Stimulated activated CD4-positive, alpha-beta T cell treated with anti-CD3 and anti-CD28 coated beads, TNF-alpha, amount 100 ng/mL, for 24 hours (primary cell): ENCODE measurements at places on chromosomes 1 and 21.

DNA sequence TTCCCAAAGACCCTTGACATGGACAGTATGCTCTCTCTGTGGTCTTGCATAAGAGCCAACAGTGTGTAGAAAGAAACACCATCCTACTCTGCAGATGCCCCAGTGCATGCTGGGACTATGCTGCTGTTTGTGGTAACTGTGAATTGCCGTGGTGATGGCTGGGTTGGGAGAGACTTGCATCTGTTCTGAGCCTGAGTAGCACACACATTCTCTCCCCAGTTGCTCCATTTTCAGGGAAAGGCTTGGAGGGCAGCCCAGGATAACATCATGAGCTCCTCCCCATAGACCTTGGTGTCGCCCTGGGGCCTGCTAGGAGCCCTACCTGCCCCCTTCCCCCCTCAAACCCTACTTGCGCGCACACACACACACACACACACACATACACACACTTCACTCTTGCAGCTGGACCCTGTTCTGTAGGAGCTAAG, 120.9 kb upstream of the IPO9 start:
- DNase-seq, result no peak

- no peak for DNase-seq
These were observed 14.6 kb upstream of the PRMT2 start for GRCh38 chr21:46620846-46621245.

GRCh38 chr1:204678721-204679475, 6.6 kb downstream of the LRRN2 start:
- no peak for DNase-seq

GRCh38 chr1:29501227-29501976, 265.1 kb downstream of the PTPRU start:
- DNase-seq, result no peak

GRCh38 chr1:89087241-89087640, 22.2 kb upstream of the GBP1 start:
- no peak for DNase-seq

- DNase-seq, result no peak
These were observed 15.9 kb downstream of the DUSP10 start for GRCh38 chr1:221725735-221726672.

DNA sequence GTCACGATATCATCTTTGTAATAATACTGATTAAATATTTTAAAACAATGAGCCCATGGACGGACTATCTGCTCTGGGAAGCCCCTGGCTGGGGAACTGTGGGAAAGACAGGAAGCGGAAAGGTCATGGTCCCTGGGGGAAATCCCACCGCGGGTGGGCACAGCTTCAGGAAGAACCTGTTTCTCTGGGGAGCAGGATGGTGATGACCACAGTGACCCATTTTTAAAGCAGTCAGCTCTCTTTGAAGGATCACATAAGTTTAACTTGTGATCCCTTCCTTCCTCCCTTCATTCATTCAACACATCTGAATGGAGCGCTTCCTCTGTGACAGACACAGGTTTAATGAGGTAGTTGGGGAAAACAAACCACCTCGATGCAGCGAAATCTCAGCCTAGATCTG, 73.0 kb downstream of the DHRS3 start:
- no peak for DNase-seq

DNA sequence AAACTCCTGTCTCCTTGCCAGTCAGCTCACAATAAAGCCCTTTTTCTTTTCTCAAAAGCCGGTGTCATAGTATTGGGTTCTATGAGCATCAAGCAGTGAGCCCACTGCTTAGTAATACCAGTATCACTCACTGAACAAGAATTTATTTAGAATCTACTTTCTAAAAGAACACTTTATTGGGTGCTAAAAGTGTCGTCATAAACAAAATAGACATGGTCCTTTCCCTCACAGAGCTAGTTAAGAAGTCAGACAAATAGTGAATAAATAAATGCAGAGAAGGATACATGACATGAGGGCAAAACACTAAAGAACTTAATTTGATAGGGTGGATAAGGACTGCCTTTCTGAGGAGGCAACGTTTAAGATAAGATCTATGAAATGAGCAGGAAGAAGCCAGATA, 32.2 kb downstream of the EVI5 start:
- no peak for DNase-seq

GRCh38 chr1:150299716-150300115, 6.1 kb downstream of the MRPS21 start:
- no peak for DNase-seq

DNA sequence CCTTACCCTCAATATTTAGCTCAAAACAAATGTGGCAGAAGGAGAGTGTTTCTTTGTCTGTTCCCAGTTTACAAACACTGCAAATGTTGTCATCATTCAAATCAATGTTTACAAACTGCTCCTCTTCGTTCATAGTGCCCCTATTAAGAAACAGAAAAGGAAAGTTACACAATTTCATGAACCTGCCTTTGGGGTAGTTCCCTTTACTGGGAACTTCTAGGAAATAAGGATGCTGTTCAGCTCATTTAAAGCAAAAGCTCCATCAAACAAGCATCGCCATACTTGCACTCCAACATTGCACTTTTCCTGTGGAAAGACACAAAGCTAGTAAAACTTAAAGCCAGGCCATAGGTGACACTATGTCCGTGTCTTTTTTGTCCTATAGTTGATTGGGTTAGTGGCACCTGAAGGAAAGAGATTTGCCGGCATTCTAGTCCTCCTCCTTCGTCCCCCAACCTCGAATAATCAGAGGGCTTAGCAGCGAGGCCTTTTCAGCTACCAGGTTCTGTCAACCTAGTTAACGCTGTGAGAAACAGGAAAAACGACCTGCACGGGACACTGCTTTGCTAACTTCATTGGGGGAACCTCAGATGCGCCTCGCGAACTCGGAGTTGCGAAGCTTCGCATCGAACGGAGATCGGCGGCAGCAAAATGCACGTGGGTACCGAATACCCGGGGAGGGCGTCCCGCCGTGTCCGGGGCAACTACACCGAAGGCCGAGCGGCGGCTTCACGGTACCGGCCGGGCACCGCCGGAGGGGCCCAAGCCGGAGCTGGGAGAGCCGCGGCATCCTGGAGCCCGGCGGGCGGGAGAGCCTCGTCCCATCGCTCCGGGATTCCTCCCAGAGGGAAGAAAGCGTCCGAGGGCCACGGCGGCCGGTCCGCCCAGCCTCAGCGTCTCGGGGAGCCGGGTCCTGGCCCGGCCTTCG, 706 bp downstream of the C21orf91 start:
- DNase-seq, result peak; percentile 13

DNA sequence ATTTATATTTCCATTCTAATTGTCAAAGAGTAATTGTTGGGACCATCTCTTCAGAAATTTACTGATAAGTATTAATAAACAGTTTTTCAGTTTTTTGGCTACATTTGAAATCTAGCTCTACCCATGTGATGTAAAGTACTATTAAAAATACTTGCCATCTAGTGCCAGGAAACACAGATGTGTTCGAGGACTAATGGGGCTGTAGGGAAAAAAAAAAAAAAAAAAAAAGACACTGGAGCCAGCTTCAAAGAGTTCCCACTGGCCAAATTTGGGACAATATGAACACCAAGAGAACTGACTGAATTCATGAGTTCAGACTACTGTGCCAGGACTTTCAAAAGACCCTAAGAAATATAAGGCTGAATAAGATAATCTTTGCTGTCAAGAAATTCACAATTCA, 65.2 kb upstream of the GFI1 start:
- no peak for DNase-seq

DNA sequence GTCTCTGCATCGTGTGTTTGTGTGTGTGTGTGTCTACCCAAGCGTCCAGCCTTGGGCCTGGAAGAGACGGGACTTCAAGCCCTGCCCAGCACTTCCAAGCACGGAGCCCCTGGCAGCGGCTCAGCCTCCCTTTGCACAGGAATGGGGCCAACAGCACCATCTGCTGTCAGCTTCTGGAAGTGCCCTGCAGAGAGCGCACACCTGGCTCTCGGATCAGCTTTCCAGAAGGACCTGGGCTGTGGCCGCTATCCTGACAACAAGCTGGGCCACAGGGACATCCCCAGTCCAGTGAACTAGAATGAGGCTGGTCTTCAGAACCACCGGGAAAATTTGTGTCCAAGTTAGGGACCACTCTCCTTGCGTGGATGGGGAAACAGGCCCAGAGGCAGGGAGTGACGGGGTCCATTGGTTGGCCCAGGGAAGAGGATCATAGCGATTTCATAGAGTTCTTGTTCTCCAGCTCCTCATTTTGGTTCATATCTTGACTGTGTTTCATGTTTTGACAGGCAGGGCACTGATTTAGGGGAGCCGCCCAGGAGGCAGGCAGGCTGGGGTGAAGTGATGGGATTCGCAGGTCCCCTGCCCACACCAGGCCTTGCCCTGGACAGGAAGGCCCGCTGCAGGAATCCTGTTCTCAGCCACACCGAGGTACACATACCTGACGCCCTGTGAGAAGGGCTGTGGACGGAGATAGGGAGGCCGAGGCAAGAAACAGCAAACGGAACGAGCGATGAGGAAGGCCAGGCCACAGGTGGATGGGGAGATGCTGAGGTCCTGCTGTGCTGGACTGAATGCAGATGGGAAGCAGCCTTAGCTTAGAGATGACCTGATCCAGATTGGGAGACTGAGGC, 38.4 kb downstream of the TAS1R2 start:
- DNase-seq, result peak; percentile 64

DNA sequence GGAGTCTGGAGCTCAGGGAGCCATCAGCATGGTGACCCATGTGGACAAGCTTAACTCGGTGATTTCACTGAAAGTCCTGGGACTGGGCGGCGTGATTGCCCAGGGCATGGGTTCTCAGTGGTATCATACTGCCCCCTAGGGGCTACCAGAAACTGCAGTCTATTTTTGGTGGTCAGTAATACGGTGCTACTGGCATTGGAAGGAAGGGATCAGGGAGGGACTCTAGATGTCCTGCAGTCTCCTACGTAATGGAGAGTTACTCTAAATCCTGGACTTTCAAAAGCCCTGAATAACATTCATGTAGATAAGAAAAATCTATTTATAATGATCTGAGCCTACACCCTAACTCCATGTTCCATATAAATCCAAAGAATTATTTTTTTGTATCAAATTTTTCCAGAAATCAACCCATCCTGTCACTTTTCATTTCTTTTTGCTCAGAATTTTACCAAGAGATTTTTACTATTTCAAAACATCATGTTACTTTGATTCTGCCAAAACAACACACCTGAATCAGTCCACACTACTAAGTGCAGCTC, 37.3 kb downstream of the PABPC4 start:
- DNase-seq, result peak; percentile 18

DNA sequence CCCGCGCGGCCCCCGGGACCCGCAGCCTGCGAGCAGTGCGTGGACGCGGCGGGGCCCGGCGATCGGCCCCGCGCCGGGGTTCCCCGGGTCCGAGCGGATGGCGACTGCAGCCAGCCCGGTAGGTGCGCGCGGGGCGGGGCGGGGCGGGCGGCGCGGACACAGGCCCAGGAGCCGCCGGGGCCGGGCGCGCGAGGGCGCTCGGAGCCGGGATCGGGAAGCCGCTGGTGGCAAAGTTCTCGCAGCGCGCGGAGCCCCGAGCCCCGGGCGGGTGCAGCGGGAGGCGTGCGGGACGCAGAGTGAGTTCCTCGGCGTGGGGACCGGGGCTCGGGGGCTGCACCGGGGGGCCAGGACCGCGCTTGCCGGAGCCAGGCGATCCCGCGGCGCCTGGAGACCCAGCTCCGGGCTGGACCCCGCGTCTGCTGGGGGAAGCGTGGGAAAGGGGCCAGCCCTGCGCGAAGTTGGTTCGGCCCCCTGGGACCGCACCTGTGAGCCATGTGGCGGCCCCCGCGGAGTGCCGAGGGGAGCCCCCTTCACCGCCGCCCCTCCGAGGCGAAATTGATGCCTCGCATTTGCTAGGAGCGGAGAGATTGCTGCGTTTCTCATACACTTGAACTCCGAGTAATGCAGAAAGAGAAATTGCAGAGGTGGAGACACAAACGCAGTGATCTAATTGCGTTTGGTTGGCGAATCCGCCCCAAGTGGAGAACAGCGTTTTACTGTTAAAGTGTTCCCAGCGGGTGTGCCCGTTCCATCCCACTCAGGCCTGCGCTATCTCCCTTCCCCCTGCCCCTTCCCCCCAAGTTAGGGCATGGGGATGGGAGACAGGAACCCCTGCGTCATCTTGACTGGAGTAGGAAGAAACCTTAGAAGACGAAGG, 228.9 kb upstream of the TMEM51 start:
- peak; percentile 22 for DNase-seq

GRCh38 chr1:38151399-38151798, 104.8 kb upstream of the POU3F1 start:
- no peak for DNase-seq

DNA sequence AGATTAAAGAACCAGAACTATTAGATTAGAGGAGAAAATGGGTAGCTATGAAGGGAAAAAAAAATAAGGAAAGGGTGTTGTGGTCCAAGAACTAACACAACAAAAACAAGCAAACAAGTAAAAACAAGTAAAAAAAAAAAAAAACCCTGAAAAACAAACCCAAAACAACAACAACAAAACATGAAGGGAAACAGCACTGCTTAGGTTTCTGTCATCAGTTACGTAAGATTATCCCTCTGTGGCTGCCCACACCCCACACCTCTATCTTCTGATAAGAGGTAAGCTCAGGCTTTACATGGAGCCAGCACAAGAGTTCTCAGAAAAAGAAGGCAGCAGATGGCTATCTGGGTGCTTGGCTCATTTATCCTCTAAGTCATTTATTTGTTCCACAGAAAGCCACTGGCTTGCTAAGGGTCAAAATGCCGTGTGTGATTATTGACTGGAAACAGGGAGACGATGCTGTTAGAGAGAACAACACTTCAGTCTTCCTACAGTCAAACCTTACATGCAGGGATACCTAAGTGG, 57.5 kb downstream of the KIAA0319L start:
- no peak for DNase-seq

GRCh38 chr1:181990728-181991127, 70.8 kb downstream of the ZNF648 start:
- no peak for DNase-seq

DNA sequence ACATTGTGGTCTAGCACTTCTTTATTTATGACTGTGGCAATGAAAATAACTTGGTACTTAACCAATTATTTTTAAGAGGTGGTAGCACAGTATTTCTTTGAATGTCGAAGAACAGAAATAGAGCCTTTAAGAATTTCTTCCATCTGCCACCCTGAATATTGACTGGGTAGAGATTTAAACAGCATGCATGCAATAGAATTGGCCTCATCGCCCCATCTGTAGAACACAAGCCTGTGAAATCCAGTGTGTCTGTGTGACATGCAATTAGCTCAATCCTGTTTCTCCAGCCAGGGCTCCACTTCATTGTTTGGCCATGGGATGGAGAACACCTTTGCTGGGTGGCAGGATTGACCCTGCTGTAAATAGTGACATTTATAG, 17.1 kb upstream of the KLHDC8A start:
- no peak for DNase-seq

GRCh38 chr1:239892602-239893001, 199.1 kb upstream of the FMN2 start:
- DNase-seq, result no peak

DNA sequence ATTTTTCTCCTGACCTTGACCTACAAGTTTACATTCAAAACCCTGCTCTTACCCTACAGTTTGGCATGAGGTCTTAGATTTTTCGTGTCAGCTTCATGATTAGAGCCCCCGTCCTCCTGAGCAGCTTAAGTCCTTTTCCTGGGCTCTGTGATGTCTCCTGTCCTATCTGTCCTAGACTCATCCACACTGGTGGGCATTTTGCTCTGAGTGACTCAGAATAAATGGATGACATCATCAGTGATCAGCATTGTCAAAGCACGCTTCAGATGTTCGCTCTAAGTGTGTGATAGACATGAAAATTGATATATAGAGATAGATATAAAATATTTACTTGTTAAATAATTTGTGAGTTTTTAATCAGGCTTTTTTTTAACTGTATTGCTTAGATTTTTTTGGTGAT, 21.8 kb downstream of the RGS13 start:
- DNase-seq, result no peak
